T-cell (primary cell): ENCODE measurements at places on chromosomes 6 and 20. TPM values are rescaled to one million over a fixed set of nuclear protein-coding genes. Genes with fewer than 3 reads are reported as not detected.

DNA sequence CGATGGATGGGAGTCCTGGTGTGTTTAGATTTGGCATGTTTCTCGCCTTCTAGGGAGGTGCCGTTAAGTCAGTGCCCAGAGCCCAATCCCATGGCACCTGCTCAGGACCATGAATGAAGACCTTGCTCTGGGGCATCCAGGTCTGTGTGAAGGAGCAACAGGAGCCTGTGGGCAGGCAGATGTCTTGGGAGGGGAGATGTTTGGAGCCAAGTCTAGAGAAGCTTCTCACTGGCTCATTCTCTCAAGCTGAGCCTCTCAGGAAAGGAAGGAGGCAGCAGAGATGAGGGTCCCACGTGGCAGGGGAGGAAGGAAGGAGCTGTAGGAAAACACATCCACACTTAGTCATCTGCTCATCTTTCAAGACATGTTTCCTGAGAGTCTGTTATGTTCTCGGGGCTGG lies 9.5 kb upstream of the SIRPB1 start:
- H3K36me3 ChIP-seq = peaks cover 13% of the 10 kb centered on the region
- no peaks in the 10 kb centered on the region for H3K27me3 ChIP-seq
- no peak overlapping the region for H3K27ac ChIP-seq
- H3K4me1 ChIP-seq = peaks cover 16% of the 10 kb centered on the region

C20orf202 gene
- total RNA-seq = 0.23 TPM

DNA sequence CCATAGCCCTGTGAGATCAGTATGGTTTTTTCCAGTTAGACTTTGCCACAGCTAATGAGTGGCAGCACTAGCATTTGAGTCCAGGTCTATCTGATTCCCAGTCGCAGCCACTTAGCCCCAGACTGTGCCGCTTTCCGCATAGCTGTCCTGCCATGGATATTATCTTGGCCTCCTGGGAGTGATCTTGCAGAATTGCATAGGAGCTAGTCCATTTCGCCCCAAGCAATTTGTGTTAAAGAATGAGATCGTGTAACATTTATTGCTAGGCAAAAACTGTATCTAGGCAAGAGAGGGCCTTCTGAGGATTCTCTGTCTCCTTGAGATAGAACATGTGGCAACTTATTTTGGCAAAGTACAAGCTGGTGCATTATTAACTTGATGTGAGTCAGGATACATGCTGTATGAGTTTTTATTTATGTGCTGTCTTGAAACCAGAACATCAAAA lies 74.2 kb downstream of the EZR start:
- DNase-seq = no peak
- no peaks in the 10 kb centered on the region for H3K36me3 ChIP-seq
- no peaks in the 10 kb centered on the region for H3K27me3 ChIP-seq

- no peak for DNase-seq
- no peaks in the 10 kb centered on the region for H3K4me1 ChIP-seq
- no peak overlapping the region for H3K27ac ChIP-seq
- peaks cover 17% of the 10 kb centered on the region for H3K27me3 ChIP-seq
- no peaks in the 10 kb centered on the region for H3K36me3 ChIP-seq
Observed at GRCh38 chr20:37279820-37280219, 9.6 kb upstream of the MANBAL start.

GRCh38 chr6:44727651-44728630 lies 340.4 kb downstream of the CDC5L start:
- no peak for DNase-seq
- no peak overlapping the region for H3K27ac ChIP-seq
- no peak overlapping the region for H3K4me3 ChIP-seq
- no peaks in the 10 kb centered on the region for H3K4me1 ChIP-seq
- peaks cover 7% of the 10 kb centered on the region for H3K27me3 ChIP-seq
- no peaks in the 10 kb centered on the region for H3K36me3 ChIP-seq

DNA sequence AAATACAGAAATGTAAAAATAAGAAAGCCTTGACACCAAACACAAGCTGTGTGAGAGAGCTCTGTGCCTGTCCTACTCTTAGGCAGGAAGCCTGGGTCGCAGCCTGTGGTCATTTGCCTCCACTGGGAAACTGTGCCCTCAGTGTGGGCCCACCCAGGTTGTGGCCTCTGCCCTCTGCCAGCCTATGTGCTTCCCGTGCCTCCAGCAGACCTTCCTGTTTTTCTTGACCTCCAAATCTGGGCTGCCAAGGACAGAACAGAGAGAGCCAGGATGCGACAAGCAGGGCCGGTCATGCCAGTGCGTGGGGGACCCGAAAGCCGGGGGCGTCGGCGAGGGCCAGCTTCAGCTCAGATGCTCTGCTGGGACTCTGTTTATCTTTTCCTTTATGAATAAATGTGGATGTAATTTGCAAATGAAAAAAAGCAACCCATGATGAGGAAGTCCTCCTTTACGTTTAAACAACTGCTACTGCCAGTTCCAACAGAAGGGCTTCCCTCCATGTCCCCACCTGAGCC lies 189.2 kb upstream of the EXOC2 start:
- H3K27ac ChIP-seq = no peak overlapping the region
- DNase-seq = no peak
- H3K27me3 ChIP-seq = peaks cover 19% of the 10 kb centered on the region
- H3K36me3 ChIP-seq = no peaks in the 10 kb centered on the region
- H3K4me3 ChIP-seq = no peak overlapping the region

GRCh38 chr6:25173951-25174474 lies 105.2 kb upstream of the CARMIL1 start:
- no peaks in the 10 kb centered on the region for H3K27me3 ChIP-seq
- H3K27ac ChIP-seq = no peak overlapping the region
- no peaks in the 10 kb centered on the region for H3K4me1 ChIP-seq
- no peaks in the 10 kb centered on the region for H3K36me3 ChIP-seq
- no peak overlapping the region for H3K4me3 ChIP-seq
- no peak for DNase-seq

DNA sequence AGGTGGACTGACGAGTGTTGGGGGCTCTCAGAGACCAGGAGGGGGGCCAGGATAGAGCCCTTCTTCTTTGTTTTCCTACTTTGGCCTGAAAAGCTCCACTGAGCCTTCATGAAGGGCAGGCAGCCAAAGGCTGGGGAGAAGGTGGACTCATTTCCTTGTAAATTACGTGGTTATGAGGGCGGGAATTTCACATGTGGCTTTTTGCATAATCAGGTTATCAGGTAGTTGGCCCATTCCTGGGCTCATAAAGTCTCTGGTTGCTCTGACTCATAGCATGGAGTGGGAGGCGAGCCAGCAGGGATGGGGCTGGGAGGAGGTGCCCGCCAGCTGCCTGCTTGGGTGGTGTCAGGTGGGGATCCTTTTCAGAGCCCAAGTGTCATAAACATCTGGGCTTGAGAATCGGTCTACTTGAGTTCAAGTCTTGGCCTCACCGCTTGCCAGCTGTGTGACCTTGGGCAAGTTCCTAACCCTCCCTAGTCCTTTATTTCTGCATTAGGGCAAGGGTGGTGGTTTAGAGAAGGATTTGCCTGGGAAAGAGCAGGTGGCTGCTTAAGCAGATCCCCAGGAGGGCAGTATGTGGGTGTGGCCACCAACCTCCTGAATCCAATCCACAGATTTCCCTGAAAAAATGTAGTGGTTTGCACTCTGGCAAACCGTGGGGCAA lies 26.5 kb upstream of the RNF24 start:
- H3K4me1 ChIP-seq = peaks cover 8% of the 10 kb centered on the region
- H3K4me3 ChIP-seq = no peak overlapping the region
- no peaks in the 10 kb centered on the region for H3K36me3 ChIP-seq
- H3K27me3 ChIP-seq = no peaks in the 10 kb centered on the region

GRCh38 chr6:157682856-157683481 lies 140.1 kb upstream of the SNX9 start:
- DNase-seq = no peak
- no peaks in the 10 kb centered on the region for H3K36me3 ChIP-seq
- no peak overlapping the region for H3K4me3 ChIP-seq
- H3K4me1 ChIP-seq = no peaks in the 10 kb centered on the region

GRCh38 chr20:21523895-21524294 lies 10.0 kb upstream of the NKX2-2 start:
- H3K27ac ChIP-seq = no peak overlapping the region
- DNase-seq = no peak
- H3K4me1 ChIP-seq = peaks cover 19% of the 10 kb centered on the region

METTL24 gene
- total RNA-seq = 0.47 TPM

GRCh38 chr6:151060096-151060765 lies 179.5 kb upstream of the AKAP12 start:
- no peak for DNase-seq
- H3K27ac ChIP-seq = no peak overlapping the region
- H3K4me1 ChIP-seq = no peaks in the 10 kb centered on the region

DNA sequence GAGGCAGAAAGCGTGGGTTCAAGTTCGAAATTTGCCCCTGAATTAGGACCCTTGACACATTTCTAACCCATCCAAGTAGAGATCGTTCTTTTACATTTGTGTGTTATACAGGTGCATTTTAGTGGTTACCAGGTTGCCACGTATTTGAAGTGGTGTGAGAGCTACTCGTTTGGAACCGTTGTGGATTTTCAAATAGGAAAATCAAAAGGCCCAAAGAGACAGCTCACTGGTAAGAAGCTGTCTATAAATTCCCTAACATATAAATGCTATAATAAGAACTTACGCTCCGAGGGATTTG lies 1.6 kb upstream of the REV3L start:
- DNase-seq = no peak
- H3K36me3 ChIP-seq = no peaks in the 10 kb centered on the region
- H3K27me3 ChIP-seq = no peaks in the 10 kb centered on the region

DNA sequence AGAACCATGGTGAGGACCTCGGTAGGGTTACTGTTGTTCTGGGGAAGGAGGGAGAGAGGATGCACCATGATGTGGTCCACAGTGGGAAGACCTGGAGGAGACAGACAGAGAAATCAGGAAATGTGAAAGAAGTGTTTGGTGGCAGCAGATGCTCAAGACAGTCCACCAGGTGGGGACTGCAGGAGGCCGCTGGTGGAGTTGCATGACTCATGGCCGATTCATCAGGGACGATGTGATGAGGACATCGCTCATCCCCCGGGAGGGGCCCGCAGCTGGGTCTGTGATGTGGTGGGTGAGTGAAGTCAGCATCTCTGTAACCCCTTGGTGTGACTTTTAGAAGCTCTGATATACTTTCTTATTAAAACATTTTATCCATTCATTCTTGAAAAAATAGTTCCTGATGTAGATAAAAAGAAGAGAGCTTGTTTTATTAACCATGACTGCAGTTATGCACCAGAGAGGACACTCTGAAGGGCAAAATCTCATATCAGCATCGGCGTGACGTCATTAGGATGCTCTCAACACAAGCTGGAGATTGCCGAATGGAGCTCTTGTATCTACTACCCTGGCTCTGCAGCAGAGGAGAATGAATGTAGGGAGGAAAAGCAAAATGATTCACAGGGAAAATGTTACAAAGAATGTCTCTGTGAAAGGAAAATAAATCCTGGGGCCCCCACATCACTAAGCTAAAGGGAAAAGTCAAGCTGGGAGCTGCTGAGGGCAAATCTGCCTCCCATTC lies 71.2 kb downstream of the RAMACL start:
- H3K4me1 ChIP-seq = no peaks in the 10 kb centered on the region
- no peak for DNase-seq
- no peaks in the 10 kb centered on the region for H3K27me3 ChIP-seq
- H3K27ac ChIP-seq = no peak overlapping the region
- H3K36me3 ChIP-seq = no peaks in the 10 kb centered on the region

RUNX2 gene
- 24.5 TPM for total RNA-seq

RAET1L gene
- total RNA-seq = not detected

DNA sequence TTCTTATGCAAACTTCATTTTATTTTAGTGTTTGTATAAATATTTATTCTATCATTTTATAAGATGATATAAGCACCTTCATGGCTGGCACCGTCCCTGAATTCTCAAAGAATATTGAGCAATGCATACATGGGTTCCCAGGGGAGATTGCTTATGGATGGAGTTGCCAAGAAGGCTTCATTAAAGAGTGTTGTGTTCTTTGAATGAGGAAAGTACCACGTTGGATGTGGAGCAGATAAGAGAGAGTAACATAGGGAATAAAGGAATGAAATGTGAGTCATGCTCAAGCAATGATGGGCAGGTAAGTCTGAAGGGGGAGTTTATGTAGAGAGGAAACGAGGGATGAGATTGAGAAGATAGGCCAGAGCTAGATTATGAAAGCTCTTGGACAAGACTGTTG lies 10.3 kb downstream of the DSE start:
- DNase-seq = no peak
- no peaks in the 10 kb centered on the region for H3K27me3 ChIP-seq
- no peaks in the 10 kb centered on the region for H3K36me3 ChIP-seq
- H3K4me1 ChIP-seq = no peaks in the 10 kb centered on the region
- no peak overlapping the region for H3K4me3 ChIP-seq

DNA sequence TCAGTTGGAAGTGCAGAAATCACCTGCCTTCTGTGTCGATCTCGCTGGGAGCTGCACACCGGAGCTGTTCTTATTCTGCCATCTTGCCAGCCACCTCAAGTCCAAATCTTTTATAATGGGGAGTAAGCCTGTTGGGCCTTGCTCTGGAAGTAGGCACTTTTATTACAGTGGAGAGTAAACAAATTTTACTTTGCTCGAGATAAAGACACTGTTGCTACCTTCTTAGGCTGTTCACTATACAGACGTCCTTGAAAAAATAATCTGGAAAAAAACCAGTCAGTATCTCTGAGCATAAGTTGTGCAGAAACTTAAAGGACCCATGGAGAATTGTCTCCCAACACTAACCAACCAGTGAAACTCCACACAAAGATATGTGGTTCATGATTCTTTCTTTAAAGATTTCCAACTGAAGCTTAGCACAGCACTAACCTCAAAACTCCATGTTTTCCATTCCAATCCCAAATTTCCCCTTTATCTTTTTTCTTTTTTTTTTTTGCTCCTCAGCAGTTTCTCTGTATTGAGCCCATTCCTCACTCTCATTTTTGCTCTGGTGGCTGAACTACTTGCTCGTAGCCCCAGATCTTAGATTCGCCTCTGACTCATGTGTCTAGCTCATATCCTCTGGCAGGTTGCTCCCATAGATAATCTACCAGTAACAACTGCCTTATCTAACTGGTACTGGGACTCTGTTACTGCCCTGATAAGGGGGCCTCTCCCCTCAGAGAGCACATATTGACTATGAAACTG lies 34.3 kb upstream of the COL9A1 start:
- no peaks in the 10 kb centered on the region for H3K36me3 ChIP-seq
- H3K4me1 ChIP-seq = no peaks in the 10 kb centered on the region
- no peak for DNase-seq
- H3K4me3 ChIP-seq = no peak overlapping the region
- no peaks in the 10 kb centered on the region for H3K27me3 ChIP-seq
- no peak overlapping the region for H3K27ac ChIP-seq

DNA sequence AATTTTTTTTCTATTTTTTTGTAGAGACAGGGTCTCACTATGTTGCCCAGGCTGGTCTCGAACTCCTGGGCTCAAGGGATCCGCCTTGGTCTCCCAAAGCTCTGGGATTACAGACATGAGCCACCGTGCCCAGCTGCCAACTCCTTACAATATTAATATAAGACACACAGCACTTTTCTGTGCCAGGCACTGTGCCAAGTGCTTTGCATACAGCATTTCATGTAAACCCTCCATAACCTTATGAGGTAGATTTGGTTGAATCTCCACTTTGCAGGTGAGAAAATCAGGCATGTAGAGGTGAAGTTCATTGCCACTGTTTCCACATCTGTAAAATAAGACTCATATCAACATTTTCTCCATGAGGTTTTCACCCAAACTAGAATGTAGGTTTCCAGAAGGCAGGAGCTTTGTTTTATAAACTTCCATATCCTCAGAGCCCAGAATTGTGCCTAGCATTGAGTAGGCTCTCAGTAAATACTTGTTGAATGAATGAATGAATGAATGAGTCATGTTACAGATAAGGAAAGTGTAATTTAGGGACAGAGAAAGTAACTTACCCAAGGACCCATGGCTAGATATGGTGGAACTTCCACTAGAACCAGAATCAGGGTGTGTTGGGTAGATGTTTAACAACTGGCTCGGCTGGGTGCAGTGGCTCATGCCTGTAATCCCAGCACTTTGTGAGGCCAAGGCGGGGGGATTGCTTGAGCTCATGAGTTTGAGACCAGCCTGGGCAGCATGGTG lies 3.0 kb upstream of the CTNNBL1 start:
- H3K36me3 ChIP-seq = no peaks in the 10 kb centered on the region
- no peak overlapping the region for H3K4me3 ChIP-seq
- H3K27me3 ChIP-seq = peaks cover 16% of the 10 kb centered on the region
